Activated naive CD4-positive, alpha-beta T cell treated with anti-CD3 and anti-CD28 coated beads, Interleukin-2, amount 10 ng/mL, durations not matched to agents 5 hours and 36 hours (primary cell): ENCODE measurements at places on chromosomes 7 and 10. TPM values are rescaled to one million over a fixed set of nuclear protein-coding genes. Genes with fewer than 3 reads are reported as not detected.

The WEE2 gene
- not detected for total RNA-seq

The EBF3 gene
- total RNA-seq: not detected

The ICA1 gene
- 2.6 TPM for total RNA-seq

The KEL gene
- 0.17 TPM for total RNA-seq

The SLC26A5 gene
- total RNA-seq: not detected

The CHRM2 gene
- not detected for total RNA-seq

The H2BK1 gene
- total RNA-seq: not detected

The FMC1 gene
- total RNA-seq: 7.1 TPM

The TCERG1L gene
- not detected for total RNA-seq

The NUTM2A gene
- total RNA-seq: 0.43 TPM
